ENCODE measurements at places on chromosomes 16 and 17.

GRCh38 chr17:82930043-82930923, 90.5 kb upstream of the ZNF750 start:
- no peak for DNase-seq

DNA sequence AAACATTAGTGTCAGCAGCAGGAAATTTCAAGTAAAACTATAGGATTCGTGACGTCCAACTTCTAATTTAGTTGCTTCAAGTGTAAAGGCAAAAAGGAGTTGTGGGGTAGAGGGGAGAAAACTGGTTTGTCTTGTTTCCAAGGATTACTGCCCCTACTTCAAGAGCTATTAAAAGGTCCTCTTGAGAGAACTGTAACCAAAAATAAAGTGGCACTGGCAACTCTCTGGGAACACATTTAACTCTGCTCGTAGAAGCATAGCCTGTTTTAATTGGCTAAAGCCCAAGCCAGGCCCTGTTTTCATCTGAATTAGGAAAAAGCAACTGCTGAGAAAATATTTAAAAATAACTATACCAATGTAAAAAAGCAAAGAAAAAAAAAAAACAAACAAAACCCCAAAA, 51.8 kb upstream of the AKAP1 start:
- DNase-seq: no peak

- no peak for DNase-seq
Measured at GRCh38 chr16:13110124-13110796, 208.9 kb downstream of the SHISA9 start.

DNA sequence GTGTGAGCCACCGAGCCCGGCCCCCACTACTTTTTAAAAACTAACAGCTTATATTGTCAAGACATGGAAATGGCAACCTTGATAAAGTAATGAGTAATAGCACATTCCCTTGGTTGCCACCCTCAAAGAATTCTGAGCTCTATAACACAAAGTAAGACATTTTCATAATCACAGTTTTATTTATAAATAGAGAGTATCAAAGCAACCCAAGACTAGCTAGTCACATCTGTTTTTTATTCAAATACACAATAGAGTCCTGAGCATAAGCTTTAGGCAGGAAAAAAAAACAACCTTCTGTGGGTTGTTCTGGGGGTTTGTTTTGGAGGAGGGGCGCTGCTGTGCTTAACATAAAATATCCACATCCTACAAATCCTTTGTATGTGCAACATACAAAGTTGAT, 68.7 kb downstream of the CEP95 start:
- no peak for DNase-seq

GRCh38 chr16:58652741-58653140, 23.1 kb upstream of the CNOT1 start:
- no peak for DNase-seq

DNA sequence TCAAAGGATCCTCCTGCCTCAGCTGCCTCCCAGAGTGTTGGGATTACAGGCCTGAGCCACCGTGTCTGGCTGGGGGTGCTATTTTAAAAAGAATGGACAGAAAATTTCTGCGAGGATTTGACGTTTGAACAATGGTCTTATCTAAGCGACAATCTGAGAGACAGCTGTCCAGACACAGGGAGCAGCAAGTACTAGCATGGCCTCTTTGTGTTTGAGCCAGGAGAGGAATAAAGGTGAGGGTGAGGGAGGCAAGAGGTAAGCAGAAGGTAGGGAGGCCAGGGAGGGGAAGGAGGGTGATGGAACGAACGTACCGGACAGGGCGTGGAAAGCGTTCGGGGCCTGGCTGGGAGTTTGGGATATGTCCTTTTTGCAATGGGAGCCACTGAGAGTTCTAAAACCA, 59.2 kb downstream of the PITPNC1 start:
- DNase-seq: no peak

GRCh38 chr16:15620611-15621195, 22.3 kb downstream of the MARF1 start:
- DNase-seq: no peak

GRCh38 chr16:66918803-66919568, at the start of gene CDH16:
Gene CDH16, minus strand, starts transcription at chr16:66918885. Its CDS starts 820 bp downstream, at chr16:66918065.
- DNase-seq: no peak

DNA sequence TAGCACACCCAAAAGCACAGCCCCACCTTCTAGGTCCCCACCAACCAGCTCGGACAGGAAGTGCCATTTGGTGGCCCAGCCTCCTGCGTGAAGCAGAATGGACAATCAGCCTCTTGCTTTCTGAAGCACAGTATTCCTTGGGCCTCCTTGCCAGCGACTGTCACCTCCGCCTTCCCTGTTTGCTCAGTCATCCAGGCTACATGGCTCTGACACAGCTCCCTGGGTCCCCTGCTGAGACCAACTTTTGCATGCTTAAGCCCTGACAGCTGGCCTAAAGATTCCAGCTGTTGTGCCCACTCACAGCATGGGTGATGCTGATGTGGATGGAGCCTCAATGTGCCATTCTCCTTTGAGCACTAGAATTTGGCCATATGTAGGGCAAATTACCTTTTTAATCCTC, 4.5 kb upstream of the CACNG5 start:
- DNase-seq: no peak

GRCh38 chr16:75099738-75100602, 16.6 kb downstream of the LDHD start:
- no peak for DNase-seq

DNA sequence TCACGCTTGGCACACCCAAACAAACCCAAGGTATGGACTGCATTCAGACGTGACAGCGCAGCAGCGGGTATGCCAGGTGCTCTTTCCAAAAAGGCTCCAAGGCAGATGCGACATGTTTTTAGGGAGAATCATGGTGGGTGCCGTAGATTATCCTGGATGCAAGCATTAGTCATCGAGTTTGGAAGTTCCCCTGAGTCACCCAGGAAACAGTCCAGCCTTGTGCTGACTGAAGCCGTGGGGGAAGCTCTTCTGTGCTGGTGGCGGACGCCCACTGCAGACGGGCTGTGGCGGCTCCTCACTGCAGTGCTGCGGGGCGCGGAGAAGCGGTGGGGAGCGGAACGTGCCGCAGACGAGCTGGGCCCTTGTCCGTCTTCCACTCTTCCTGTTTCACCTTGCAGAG, 13.9 kb downstream of the JPT2 start:
- DNase-seq: no peak

DNA sequence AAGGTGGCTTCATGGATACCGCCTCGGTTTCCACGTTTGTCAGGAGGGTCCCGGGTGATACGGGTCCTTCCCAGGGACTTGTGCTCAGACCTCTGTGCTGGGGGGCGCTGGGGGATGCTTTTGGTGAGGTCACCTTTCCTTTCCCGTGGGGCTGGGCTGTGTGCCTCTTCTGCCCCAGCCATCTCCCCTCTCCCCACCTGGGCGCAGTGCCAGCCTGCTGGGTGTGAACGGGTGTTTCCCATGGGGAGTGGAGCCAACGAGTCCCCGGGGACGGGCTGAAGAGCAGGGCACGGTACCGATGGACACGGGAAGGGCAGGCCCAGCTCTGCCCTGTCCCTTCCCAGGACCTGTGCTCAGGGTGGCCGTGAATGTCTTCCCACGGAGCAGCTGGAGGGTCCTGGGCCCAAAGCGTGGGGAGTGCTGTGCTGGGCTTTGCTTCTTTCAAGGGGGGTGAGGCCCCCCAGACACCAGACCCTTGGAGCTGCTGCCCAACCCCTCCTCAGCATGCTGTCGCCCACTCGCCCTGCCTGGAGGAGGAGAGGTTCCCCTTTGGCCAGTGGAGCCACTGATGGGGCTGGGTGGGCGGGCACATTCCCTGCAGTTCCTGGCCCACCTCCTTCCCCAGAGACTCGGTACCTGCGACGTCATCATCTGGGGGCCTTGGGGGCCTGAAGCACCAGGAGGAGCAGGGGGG, 15.5 kb downstream of the TELO2 start:
- no peak for DNase-seq

- DNase-seq: no peak
Measured at GRCh38 chr16:10552998-10553491, 27.4 kb downstream of the EMP2 start.

DNA sequence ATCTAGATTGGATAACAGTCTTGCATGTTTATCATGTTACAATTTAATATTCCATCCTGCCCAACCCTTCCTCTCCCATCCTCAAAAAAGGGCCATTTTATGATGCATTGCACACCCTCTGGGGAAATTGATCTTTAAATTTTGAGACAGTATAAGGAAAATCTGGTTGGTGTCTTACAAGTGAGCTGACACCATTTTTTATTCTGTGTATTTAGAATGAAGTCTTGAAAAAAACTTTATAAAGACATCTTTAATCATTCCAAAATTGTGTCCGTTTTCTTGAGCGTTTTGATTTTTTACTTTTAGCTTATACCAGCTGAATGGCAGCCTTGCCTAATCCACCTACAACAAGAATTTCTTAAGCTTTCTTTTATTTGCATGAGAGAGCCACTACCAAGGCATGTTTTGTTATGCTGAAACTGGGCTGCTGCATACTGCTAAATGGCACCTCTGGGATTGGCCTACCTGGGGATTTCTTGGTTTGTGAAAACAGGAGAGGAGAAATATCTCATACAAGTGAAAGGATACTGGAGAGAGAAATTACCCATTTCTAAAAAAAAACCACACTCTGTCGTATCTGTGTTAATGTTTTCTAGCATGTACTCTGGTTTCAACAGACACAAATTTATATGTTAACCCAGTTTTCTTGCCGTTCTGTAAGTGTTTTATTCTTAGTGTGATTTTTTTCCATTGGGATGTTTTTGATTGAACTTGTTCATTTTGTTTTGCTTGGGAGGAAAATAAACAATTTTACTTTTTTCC, 52.2 kb downstream of the TUBD1 start:
- no peak for DNase-seq

- no peak for DNase-seq
Measured at GRCh38 chr16:55655381-55655896, 349 bp upstream of the SLC6A2 start.

- DNase-seq: no peak
Measured at GRCh38 chr16:22358000-22358399, 16.4 kb downstream of the CDR2 start.

GRCh38 chr16:2026461-2027023, at the start of gene NHERF2:
Gene NHERF2, plus strand, starts transcription at chr16:2026902. Its CDS starts 104 bp downstream, at chr16:2027006.
- DNase-seq: no peak

DNA sequence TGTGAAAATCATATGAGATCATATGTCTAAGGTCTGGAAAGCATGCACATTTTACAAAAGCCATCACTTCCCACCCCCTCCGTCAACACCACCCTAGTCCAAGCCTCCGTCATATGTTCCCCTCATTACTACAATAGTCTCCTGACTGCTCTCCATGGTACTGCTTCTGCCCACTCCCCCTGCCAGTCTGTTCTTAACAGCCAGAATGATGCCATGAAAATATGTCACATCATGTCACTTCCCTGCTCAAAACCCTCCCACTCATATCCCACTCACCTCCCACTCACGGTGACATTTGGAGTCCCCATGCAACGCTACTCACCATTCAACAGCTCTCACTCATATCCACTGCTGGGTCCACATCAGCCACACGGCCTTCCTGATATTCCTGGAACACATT, 432.3 kb downstream of the XYLT1 start:
- DNase-seq: no peak

DNA sequence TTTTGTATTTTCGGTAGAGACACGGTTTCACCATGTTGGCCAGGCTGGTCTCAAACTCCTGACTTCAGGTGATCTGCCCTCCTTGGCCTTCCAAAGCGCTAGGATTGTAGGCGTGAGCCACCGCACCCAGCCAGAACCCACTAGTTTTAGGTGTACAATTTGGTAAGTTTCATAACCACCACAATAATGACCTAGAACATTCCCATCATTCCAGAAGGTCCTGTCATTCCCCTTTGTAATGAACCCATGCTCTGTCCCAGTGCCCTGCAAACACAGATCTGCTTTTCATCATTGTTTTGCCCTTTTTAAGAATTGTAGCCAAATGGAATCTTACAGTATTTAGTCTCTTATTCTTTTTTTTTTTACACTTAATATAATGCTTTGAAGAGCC, 35.6 kb upstream of the IRF8 start:
- no peak for DNase-seq

- no peak for DNase-seq
Measured at GRCh38 chr17:5220074-5220473, 14.6 kb downstream of the SCIMP start.

DNA sequence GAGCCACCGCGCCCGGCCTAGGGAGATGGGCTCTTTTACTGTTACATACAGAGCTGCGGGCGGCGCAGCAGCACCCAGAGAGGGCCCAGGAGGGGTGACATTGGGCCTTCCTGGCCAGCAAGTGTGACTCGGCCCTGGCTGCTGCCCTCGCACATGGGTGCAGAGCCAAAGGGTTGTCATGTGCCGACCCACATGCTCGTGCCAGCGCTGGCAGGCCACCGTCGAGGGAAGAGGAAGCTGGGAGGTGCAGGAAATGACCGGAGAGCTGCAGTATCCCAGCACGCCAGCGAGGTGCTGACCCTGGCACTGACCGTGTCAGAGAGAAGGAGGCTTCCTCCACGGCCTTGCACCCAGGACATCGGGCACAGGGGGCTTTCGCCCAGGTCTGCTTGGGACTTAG, 8.0 kb downstream of the ENDOV start:
- DNase-seq: no peak

DNA sequence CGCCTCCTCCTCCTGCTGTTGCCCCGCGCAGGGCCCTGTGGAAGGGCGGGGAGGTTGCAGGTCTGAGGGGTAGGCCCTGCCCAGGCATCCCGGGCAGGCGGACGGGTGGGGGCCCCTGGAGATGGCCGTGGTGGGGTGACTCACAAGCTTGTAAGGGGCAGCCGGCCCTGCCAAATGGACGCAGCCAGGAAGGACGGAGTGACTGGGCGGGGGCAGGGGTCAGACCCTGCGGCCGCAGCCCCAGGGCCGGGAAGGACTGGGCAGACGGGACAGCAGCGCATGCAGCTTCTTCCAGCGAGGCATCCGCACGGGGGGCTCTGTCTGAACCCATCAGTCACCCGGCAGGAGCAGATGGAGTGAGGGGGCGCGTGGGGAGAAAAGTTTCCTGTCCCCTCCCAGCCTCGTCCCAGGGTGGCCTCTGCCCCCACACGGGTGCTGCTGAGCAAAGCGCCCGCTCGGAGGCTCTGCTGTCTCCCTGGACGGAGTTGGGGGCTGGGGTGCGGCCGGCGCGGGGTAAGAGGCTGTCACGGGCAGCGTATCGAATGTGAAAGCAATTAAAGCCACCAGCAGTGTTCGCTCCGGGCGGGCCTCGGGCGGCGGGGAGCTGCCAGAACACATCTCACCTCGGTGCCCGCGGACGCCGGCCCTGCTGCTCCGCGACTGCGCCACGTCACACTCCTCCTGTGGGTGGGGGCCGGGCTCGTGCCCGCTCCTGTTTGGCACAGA, 5.4 kb upstream of the PRR35 start:
- DNase-seq: no peak

DNA sequence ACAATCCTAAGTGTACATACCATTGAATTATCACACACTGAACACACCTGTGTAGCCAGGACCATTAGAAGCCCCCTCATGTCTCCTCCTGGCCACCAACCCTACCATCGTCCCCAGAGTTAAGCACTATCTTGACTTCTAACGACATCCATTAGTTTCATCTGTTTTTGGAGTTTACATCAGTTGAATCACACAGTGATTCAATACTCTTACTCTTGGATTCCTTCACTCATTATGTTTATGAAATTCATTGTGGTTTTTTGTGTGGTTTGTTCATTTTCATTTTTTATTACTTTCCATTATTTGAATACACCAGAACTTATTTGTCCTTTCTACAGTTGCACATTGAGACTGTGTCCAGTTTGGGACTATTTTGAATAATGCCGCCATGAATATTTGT, 13.6 kb downstream of the DRC7 start:
- DNase-seq: no peak
